ENCODE measurements at places on chromosomes 12 and 14.

DNA sequence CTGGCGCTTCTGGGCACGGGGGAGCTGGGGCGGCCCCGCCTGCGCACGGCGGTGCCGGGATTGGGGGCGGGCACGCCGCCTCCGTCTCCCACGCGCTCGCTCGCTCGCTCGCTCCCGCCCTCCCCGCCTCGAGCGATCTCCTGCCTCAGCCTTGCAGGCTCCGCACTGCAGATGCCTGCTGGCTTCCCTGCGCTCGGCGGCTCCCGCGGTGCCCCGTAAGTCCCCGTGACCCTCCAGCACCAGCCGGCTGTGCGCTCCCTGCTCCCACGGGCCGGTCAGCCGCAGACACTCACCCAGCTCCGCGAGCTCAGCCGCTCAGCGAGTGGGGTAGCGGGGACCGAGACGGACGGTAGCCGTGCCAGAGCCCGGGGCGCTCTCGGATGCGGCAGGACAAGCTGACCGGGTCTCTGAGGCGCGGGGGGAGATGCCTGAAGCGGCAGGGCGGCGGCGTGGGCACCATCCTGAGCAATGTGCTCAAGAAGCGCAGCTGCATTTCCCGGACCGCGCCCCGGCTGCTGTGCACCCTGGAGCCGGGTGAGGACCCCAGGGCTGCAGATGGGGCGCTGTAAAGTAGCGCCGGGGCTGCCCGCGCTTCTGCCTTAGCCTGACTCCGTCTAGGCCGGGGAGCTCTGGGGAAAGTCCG lies at the start of gene TBC1D30:
Gene TBC1D30 (plus strand): TSS at position 148 of the 643 bp plus-strand sequence. CDS start 233 bp downstream, at position 381.
- no peak for DNase-seq

DNA sequence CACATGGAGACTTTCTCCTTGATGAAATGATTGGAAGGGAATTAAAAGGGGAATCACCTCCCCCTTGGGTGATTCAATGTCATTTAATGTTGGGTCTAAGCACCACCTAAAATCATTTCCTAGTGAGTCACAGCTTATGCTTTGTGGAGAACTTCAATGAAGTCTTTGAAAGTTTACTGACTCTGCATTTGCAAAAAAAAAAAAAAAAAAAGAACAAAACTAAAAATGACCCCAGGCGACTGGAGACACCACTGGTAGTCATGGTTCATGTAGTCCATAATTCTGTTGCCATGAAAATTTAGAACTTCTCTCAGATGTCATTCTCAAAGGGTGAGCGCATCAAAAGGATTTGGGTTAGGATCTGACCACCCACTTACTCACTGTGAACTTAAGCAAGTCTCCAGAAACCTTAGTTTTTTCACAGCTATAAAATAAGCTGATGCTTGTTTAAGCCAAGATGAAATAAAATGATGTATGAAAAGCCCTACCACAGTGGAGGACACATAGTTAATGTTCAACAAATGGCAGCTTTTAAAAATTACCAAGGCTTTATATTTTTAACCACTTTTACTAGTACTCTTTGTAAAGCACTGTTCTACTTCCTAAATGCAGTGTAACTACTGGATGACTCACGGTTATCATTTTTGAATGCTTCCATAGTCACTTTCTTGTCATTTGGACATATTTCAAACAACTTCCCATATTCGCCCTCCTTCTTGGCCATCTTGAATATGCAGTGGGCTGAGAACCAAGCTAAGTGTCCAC lies 18.1 kb upstream of the KSR2 start:
- DNase-seq: no peak

DNA sequence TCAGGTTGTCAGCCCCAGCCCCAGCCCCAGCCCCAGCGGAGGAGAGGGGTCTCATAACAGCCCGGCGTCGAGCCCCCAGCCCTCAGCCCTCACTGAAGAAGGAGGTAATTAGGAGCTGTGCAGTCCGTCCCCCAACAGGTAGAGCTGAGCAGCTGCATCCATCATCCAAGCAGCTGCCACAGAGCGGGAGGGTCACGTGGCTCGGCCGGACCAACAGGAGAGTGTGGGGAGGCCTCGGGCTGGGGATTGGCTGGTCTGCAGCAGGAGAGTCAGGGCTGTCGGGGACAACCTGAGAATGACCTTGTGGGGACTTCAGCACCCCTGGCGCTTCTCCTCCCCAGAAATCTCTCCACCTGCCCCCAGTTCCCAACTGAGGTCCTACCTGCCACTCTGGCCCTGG lies 29.6 kb downstream of the SMUG1 start:
- no peak for DNase-seq

GRCh38 chr12:51954561-51955361 lies 3.3 kb downstream of the ACVR1B start:
- no peak for DNase-seq

DNA sequence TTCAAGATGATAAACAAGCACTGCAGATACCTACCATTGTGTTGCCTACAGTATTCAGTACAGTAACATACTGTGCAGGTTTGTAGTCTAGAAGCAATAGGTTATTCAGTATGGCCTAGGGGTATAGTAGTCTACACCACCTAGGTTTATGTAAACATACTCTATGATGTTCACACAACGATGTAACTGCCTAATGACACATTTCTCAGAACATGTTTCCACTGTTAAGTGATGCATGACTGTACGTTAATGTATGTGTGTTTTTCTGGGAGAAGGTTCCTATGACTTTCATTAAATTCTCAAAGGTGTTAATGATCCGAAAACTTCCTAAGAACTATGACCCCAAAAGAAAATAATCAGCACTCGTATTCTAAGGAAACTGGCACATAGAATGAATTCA lies 20.9 kb upstream of the CALM1 start:
- DNase-seq: no peak

DNA sequence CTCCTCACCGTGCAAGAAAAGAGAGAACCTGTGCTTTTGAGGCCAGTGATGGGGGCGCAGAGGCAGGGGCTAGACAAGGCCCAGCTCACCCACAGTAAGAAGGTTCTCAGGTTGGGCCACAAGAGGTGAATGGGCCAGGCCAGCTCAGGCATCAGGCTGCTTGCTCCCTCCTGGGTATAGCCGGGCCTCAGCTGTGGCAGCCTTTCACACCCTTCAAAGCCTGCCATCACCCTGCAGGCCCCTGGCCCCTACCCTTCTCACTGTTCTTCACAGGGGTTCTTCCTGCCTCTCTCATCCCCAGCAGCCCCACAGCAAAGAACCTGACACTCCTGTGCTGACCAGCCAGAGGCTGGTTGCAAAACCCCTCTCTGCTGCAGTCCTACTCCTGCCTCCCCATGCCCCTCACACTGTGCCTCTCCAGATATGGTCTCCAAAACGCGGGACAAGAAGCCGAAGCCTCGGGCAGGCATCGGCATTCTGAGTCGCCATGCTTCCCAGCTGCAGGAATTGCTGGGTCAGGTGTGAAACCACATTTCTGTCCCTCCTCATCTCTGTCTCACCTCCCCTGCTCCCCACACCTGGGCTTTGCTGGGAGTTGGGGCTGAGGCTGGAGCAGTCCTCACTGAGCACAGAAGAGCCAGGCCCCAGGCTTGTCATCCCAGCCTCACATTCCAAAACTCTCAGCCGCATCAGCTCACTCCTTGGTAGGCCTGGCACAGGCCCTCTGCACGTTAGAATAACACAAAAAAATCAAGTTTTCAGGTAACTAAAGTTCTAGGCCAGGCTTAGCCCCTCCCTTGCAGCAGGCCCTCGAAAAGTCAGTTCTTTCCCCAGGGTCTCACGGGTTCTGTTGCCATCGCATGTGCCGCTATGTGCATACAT lies 6.9 kb upstream of the FAIM2 start:
- DNase-seq: no peak

Data from esophagus squamous epithelium (tissue), 5 donors.